Colonic mucosa (tissue), 4 donors: ENCODE measurements at places on chromosomes 2 and 18. TPM values are rescaled to one million over a fixed set of nuclear protein-coding genes. Genes with fewer than 3 reads are reported as not detected.

Gene IL37
- 0.99 TPM for total RNA-seq

DNA sequence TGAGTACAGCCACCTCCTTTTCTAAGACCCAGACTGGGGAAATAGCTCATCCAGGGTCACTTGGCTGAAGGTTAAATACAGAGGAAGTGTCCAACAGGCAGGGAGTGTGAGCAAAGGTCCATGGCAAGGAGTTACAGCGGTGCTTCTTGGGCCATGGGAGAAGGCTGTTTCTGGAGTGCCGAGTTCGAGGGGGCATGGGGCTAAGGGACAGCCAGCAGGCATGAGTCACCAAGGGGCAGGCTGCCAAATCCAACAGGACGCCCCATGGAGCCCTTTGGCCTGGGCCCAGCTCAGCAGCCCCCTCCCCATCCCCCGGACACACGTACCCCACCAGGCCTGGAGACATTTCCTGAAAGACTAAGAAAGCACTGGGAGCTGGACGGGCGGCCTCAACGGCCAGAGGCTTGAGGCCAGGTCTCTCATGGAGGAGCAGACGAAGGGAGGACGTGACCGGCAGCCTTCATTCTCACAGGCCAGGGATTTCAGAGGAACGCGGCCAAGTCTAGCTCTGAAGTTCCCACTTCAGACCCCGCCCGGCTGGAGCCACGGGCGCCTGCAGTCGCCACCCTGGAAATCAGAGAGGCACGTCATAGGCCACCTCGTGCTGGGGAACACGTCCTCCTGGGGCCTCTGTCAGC lies 160.4 kb downstream of the SMAD7 start:
- no peak overlapping the region for H3K27ac ChIP-seq
- H3K36me3 ChIP-seq = no peaks in the 10 kb centered on the region
- no peak for DNase-seq
- no peak overlapping the region for H3K4me3 ChIP-seq

GRCh38 chr2:85502720-85503119 lies 36.2 kb upstream of the MAT2A start:
- no peaks in the 10 kb centered on the region for H3K36me3 ChIP-seq
- no peak overlapping the region for H3K4me3 ChIP-seq
- H3K4me1 ChIP-seq = peaks cover 12% of the 10 kb centered on the region
- H3K27me3 ChIP-seq = no peaks in the 10 kb centered on the region
- peak overlapping the region; percentile 18 for H3K27ac ChIP-seq
- DNase-seq = no peak

DNA sequence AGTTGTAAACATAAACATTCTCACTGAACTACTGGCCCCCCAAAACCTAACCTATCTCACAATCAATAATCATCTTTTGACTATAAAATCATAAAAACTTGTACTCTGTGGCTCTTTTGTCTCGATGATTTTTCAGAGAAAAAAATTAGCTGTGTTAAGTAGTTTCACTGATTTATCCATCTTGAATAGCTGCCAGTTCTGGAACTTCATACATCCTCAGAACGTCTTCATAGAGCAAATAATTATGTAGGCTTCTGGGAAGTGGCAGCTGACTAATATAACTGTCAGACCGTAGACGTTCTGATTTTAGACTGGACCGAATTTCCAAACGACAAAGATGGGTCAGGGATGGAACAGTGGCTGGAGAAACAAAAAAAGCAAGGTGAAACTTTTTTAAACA lies 97.3 kb upstream of the CHAC2 start:
- no peak for DNase-seq
- no peaks in the 10 kb centered on the region for H3K4me1 ChIP-seq
- no peaks in the 10 kb centered on the region for H3K36me3 ChIP-seq
- no peaks in the 10 kb centered on the region for H3K27me3 ChIP-seq
- no peak overlapping the region for H3K27ac ChIP-seq

- H3K4me1 ChIP-seq = no peaks in the 10 kb centered on the region
- H3K27me3 ChIP-seq = no peaks in the 10 kb centered on the region
- H3K27ac ChIP-seq = no peak overlapping the region
- no peak for DNase-seq
These were observed 818.0 kb upstream of the ACVR2A start for GRCh38 chr2:147026664-147027295.

Gene FIGN
- 0.89 TPM for total RNA-seq

- no peaks in the 10 kb centered on the region for H3K36me3 ChIP-seq
- no peak overlapping the region for H3K27ac ChIP-seq
- H3K4me3 ChIP-seq = no peak overlapping the region
- no peaks in the 10 kb centered on the region for H3K4me1 ChIP-seq
- DNase-seq = no peak
- no peaks in the 10 kb centered on the region for H3K27me3 ChIP-seq
These were observed 67.3 kb downstream of the RHBDD1 start for GRCh38 chr2:226903179-226903578.

Gene G6PC2
- not detected for total RNA-seq

Gene QPCT
- total RNA-seq = 10.7 TPM

Gene GKN2
- 0.32 TPM for total RNA-seq

DNA sequence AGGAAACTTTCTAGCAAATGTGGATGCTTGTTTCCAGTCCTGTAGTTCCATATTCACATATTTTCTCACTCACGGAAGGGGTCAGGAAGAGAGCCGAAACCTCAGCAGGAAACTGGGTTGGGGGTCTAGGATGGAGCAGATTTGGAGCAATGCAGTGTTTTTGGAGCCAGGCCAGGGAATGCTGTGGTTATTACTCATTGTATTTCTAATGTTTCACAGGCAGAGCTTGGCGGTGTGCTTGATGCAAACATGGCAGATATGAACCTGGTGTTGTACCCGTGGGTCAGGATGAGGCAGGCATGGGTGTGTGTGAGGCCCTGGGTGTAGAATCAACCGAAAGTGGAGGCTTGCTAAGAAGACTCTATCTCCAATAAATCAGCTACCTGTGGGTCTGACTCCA lies 34.6 kb upstream of the ACKR3 start:
- no peaks in the 10 kb centered on the region for H3K36me3 ChIP-seq
- H3K4me1 ChIP-seq = no peaks in the 10 kb centered on the region
- no peak overlapping the region for H3K27ac ChIP-seq
- no peaks in the 10 kb centered on the region for H3K27me3 ChIP-seq
- no peak for DNase-seq

DNA sequence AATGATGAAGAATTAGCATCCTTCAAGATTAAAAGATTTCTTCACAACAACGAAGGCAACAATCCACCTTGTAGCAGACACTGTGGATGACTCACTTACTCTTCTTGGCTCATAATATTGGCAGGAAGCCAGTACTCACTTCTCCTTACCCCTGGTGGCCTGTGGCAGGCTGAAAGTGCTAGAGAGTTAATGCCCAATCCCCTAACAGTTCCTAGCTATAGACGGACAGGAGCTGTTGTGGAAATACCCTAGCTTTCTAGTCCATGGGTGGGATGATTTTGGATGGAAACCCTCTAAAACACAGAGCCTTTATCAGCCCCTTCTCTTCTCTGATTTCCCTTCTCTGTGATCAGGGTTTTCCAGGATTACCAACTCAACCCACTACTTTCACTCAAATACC lies 128.6 kb upstream of the NYAP2 start:
- no peaks in the 10 kb centered on the region for H3K4me1 ChIP-seq
- H3K4me3 ChIP-seq = no peak overlapping the region
- no peak overlapping the region for H3K27ac ChIP-seq

DNA sequence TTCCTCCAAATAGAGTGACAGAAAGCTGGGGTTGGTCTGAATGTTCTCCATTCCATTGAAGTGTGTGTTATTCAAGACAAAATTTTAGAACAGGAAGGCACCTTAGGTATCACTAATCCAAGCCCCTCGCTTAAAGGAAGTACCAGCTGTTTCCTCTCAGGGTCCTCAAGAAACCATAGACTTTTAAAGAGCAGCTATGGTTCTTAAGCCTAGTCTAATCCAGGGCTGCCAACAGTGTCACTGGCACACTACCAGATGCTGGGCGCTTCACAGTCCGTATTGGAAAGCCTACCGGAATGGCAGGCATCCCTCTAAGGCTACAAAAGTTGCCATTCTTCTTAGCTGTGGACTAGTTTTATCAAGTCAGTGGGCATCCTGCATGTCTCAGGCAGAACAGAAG lies 1.9 kb downstream of the NEMP2 start:
- no peak for DNase-seq
- no peaks in the 10 kb centered on the region for H3K4me1 ChIP-seq
- no peak overlapping the region for H3K27ac ChIP-seq
- H3K27me3 ChIP-seq = no peaks in the 10 kb centered on the region
- no peak overlapping the region for H3K4me3 ChIP-seq

GRCh38 chr2:120814352-120814751 lies 78.7 kb downstream of the GLI2 start:
- no peak overlapping the region for H3K4me3 ChIP-seq
- no peaks in the 10 kb centered on the region for H3K27me3 ChIP-seq
- H3K36me3 ChIP-seq = no peaks in the 10 kb centered on the region
- H3K27ac ChIP-seq = no peak overlapping the region
- no peak for DNase-seq

Gene CCDC178
- total RNA-seq = not detected

- DNase-seq = no peak
- no peaks in the 10 kb centered on the region for H3K4me1 ChIP-seq
- H3K27ac ChIP-seq = no peak overlapping the region
- no peak overlapping the region for H3K4me3 ChIP-seq
- H3K27me3 ChIP-seq = no peaks in the 10 kb centered on the region
These were observed 412.2 kb downstream of the SPAG16 start for GRCh38 chr2:213696442-213696841.

Gene LIMS3
- 1.4 TPM for total RNA-seq

DNA sequence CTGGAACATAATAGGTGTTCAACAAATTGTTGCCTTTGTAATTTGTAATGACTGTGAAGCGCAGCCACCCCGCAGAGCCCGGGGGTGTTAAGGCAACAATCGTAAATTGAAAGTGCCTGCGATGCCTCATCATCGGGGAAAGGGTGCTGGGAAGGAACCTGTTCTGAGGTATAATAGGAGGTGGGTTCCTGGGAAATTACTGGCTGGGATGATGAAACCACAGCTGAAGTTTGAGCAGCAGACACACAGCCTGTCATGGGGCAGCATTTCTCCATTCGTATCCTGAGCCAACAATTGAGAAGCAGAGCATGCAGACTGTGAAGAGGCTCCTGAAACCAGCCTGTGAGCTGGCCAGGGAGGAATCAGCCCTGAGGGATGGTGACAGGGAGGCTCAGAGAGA lies 404.0 kb upstream of the MYT1L start:
- no peaks in the 10 kb centered on the region for H3K27me3 ChIP-seq
- H3K27ac ChIP-seq = no peak overlapping the region
- H3K4me3 ChIP-seq = no peak overlapping the region
- no peaks in the 10 kb centered on the region for H3K4me1 ChIP-seq
- no peak for DNase-seq

Gene DLX1
- total RNA-seq = 0.19 TPM

Gene LRRC30
- total RNA-seq = not detected

Gene NEURL3
- 2.6 TPM for total RNA-seq

DNA sequence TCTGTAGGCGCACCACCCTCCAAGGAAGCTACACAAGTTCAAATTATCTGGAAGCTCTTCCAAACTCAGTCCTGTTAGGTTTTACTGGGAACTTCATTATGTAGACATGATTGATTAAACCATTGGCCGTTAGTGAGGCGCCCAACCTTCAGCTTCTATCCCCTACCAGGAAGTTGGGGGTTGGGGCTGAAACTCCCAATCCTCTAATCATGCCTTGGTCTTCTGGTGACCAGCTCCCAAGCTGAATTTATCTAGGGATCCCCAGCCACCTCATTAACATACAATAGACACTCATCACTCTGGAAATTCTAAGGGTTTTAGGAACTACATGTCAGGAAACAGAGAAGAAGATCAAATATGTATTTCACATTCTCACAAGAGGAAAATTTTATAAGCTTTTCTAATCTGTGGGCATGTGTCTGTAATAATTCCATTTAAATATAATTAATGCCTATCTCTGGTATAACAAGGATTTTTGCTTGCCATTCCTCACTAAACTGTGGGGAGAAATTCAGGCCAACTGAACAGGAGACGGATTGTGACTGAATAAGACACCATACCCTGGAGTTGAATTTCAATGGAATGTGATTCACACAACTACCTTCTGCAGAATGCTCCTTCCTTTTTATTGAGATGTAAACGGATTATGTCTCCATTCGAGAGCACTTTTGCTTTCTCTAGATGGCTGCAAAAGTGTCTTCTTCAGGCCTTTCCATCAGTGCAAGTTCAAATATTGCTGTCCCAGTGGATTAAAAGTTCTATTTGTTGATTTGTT lies 328.6 kb downstream of the LRRTM1 start:
- H3K27me3 ChIP-seq = no peaks in the 10 kb centered on the region
- H3K36me3 ChIP-seq = no peaks in the 10 kb centered on the region
- no peak for DNase-seq

DNA sequence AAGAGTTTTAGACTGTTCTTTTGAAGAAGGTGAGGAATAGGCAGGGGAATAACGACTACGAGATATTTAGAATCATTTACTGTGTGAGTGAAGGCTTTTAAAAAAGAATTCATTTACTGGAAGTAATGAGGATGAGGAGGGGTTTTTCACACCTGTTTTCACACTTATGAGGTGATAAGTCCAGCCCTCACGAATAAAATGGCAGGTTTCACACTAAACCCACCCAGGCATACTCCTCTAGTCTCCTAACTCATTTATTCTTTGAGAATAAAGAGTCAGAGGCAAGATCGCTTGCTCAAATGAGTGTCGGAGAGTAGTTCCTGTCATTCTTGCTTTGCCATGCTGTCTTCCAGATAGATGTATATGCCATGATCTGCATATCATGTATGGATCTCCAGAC lies 79.0 kb upstream of the ZEB2 start:
- H3K4me1 ChIP-seq = no peaks in the 10 kb centered on the region
- no peaks in the 10 kb centered on the region for H3K27me3 ChIP-seq
- no peak overlapping the region for H3K4me3 ChIP-seq
- no peak for DNase-seq
- H3K27ac ChIP-seq = no peak overlapping the region
- no peaks in the 10 kb centered on the region for H3K36me3 ChIP-seq

- H3K4me1 ChIP-seq = no peaks in the 10 kb centered on the region
- H3K4me3 ChIP-seq = no peak overlapping the region
- H3K27ac ChIP-seq = no peak overlapping the region
- H3K36me3 ChIP-seq = no peaks in the 10 kb centered on the region
- no peak for DNase-seq
These were observed 34.7 kb downstream of the RALB start for GRCh38 chr2:120287183-120288015.

Gene ITPRIPL1
- 0.80 TPM for total RNA-seq

DNA sequence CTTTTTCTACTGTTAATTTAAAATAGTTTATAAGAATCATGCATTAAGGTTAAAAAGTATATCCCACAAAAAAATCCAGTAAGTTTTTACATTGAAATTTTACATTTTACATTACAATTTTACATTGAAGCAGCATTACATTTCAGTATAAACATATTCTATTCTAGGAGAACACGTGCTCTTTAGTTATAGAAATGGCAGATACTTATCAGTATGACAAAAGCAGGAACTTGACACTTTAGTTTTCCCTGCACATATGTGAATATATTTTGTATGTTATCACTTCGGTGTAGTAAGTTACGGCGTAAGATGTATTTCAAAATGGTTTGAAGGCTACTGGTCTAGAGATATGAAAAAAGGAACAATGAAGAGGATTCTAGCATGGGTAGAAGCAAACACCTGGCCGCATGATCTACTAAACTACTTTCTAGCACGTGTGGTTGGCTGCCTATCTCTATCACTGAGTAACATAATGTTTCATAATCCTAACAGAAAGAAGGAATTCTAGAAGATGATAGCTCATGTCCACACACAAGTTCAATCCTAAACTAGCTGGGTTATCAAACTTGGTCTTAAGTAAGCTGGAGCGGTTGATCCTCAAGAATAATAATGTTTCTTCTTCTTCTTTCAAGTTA lies 5.4 kb downstream of the IMMT start:
- H3K4me3 ChIP-seq = no peak overlapping the region
- DNase-seq = no peak
- no peaks in the 10 kb centered on the region for H3K36me3 ChIP-seq
- H3K4me1 ChIP-seq = peaks cover 12% of the 10 kb centered on the region
- no peak overlapping the region for H3K27ac ChIP-seq
